Common myeloid progenitor, CD34-positive (primary cell): ENCODE measurements at places on chromosomes 6 and 20.
A peak's percentile ranks its signal among the peaks of the same experiment; 100 is the strongest.

DNA sequence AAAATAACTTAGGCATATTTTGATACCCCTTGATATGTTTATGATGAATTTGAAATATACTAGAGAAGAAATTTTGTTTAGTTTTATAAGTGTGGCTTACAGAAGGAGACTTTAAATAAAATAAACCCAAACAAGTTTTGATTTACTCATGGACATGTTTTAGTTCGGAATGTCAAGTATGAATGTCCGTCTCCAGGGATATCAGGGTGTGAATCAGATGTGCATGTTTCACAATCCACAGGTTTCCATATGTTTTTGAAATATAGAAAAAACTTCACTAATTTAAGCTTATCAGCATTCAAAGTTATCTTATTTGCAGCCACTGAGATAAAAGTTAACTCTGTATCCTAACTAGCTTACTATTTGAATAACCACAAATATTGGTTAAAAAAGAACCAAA is 51.5 kb downstream of the PLCB1 start:
- H3K4me3 ChIP-seq: no peak overlapping the region
- no peak overlapping the region for H3K27ac ChIP-seq
- H3K36me3 ChIP-seq: no peaks in the 10 kb centered on the region

- H3K4me1 ChIP-seq: no peaks in the 10 kb centered on the region
- no peaks in the 10 kb centered on the region for H3K27me3 ChIP-seq
- no peak overlapping the region for H3K4me3 ChIP-seq
- H3K27ac ChIP-seq: no peak overlapping the region
- DNase-seq: peak; percentile 65
- no peaks in the 10 kb centered on the region for H3K36me3 ChIP-seq
These were observed 68.5 kb downstream of the BANF2 start for GRCh38 chr20:17768271-17768670.

DNA sequence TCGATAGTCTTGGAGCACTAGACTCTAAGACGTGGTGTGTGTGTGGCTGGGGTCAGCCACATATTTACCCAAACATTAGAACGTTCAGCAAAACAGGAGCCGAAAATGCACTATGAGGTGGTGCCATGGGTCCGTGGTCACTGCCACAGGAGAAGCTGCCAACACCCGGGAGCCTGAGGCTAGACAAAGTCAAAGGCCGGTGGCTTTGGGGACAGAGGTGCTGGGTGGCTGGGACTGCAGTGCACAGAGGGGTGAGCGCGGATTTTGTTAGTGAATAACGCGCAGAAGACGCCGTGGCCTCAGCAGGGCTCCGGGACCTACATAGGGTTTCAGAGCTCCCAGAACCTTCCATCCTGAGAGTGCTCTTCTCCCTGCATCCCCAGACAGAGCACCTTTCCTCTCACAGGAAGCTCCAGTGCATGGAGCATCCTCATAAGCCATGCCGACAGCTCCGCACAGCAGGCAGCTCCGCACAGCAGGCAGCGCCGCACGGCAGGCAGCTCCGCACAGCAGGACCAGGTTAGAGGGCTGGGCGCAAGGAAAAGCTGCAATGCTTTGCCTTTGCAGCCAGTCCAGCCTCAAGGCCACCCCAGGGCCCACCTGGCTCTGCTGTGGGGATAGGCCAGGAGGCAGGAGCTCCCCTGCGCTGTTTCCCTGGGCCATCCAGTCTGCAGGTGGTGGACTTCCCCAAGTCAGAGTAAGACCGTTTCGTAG is 304.1 kb downstream of the TAF4 start:
- H3K36me3 ChIP-seq: no peaks in the 10 kb centered on the region
- H3K27ac ChIP-seq: no peak overlapping the region
- no peak for DNase-seq
- no peak overlapping the region for H3K4me3 ChIP-seq
- no peaks in the 10 kb centered on the region for H3K4me1 ChIP-seq

DNA sequence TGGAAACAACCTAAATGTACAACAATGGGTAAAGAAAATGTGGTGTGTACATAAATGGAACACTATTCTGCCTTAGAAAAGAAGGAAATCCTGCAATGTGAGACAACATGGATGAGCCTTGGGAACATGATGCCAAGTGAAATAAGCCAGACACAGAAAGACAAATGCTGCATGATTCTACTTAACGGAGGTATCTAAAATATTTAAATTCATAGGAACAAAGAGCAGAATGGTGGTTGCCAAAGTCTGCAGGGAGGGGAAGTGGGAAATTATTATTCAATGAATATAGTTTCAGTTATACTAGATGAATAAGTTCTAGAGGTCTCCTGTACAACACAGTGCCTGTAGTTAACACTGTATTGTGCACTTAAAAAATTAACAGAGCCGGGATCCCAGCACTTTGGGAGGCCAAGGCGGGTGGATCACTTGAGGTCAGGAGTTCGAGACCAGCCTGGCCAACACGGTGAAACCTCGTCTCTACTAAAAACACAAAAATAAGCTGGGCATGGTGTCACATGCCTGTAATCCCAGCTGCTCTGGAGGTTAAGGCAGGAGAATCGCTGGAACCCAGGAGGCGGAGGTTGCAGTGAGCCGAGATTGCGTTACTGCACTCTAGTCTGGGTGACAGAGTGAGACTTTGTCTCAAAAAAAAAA is 71.4 kb upstream of the SNX9 start:
- no peak for DNase-seq
- no peak overlapping the region for H3K4me3 ChIP-seq
- no peaks in the 10 kb centered on the region for H3K36me3 ChIP-seq
- peaks cover 6% of the 10 kb centered on the region for H3K4me1 ChIP-seq
- no peak overlapping the region for H3K27ac ChIP-seq
- peaks cover 2% of the 10 kb centered on the region for H3K27me3 ChIP-seq

DNA sequence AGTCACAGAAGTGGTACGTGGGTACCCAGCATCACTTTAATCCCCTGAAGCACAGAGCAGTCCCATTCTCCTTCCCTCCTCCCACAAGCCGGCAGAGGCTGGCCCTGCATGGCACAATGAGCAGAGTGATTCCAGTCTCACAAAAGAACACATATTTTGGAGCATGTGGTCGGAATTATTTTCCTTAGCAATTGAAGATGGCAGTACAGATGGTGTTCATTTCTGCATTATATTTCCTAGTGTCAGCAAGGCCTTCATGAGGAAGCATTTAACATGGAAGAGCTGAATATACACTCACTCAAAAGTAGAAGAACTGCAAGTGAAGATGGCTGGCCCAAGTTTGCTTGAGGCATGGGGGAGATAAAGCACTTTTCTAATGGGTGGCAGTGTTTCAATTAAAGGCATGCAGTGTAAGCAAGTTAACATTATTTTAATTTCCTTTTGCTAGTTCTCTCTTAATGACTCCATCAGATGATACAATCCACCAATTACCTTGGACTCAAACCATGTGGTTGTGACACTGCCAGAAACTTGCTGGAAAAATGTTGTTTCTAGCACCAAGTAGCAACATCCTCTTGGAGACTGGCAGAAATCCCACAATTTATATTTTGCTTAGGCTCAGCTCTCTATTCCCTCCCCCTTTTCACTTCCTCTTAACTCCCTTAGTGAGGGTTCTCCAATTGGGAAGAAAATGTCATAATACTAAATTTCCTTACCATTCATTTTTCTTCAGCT is 74.4 kb downstream of the ARHGAP18 start:
- H3K4me1 ChIP-seq: no peaks in the 10 kb centered on the region
- H3K27me3 ChIP-seq: no peaks in the 10 kb centered on the region
- no peak for DNase-seq
- H3K4me3 ChIP-seq: no peak overlapping the region
- H3K27ac ChIP-seq: no peak overlapping the region
- H3K36me3 ChIP-seq: peaks cover 2% of the 10 kb centered on the region

DNA sequence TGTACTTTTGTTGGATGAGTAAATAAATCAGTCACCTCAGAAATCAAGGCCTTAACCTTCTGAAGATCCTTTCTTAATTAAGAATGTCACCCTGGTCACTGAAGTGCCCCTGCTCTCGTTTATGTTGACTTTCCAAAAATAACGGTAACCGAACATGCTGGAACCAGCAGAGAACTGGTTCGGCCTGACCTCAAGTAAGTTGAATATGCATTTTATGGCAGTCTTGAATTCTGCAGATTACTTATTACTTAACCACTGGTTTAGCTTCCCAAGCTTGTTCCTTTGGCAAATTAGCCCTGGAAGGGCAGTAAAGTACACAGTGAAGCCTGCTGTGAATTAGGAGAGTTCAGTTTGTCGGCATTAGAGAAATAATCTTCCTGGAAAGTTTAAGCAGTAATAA is 12.2 kb downstream of the MAPRE1 start:
- H3K4me3 ChIP-seq: no peak overlapping the region
- H3K36me3 ChIP-seq: peaks cover 58% of the 10 kb centered on the region
- peaks cover 14% of the 10 kb centered on the region for H3K4me1 ChIP-seq
- DNase-seq: no peak

DNA sequence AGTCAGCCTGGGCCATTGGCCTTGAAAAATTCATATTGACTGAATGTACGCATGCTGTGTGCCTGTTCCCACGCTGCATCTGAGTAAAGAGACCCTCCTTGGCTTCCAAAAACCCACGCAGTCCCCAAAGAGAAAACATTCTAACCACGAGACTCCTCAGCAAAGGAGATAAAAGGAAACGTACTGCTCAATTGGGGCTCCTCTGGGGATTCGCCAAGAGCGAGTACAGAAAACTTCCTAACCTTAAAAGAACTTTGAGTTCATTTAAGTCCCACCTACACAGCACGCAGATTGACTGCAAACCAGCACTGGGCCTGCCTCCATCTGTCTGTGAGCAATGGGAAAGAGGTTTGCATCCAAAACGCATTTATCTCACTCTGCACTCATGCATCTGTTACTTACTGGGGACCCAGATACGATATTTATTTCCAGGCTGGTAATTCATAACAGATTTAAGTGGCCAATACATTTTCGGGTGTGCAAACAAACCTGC is 505.9 kb upstream of the CHD6 start:
- no peak overlapping the region for H3K4me3 ChIP-seq
- no peak overlapping the region for H3K27ac ChIP-seq
- H3K27me3 ChIP-seq: no peaks in the 10 kb centered on the region
- H3K4me1 ChIP-seq: no peaks in the 10 kb centered on the region

DNA sequence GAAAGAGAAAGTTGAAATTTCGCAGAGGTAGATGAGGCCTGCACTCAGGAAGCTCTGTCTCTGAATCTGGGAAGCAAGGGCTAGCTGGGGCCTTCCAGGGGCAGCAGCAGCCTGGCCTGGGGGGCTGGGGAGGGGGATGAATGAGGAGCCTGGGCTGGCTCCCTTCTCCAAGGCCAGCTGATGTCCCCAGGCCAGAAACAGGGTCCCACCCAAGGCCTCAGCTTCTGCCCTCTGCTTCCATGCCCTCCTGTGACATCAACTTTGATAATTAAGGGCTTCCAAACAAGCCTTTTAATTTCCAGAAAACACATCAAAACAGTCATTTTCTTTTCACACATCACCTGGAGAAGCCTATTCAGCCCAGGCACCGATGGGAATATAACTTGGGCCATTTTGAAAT is 15.4 kb downstream of the TFAP2A start:
- H3K4me3 ChIP-seq: no peak overlapping the region
- DNase-seq: no peak
- H3K36me3 ChIP-seq: no peaks in the 10 kb centered on the region

DNA sequence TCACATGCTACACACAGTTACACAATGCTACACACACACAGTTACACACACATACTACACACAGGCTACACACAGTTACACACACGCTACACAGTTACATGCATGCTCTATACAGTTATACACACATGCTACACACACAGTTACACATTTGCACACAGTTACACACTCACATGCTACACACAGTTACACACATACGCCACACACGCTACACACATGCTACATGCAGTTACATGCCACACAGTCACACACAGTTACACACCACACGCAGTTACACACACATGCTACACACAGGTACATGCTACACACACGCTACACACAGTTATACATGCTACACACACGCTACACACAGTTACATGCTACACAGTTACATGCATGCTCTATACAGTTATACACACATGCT is 15.6 kb downstream of the MYT1 start:
- DNase-seq: no peak
- H3K27ac ChIP-seq: no peak overlapping the region
- no peaks in the 10 kb centered on the region for H3K36me3 ChIP-seq
- H3K4me3 ChIP-seq: no peak overlapping the region
- no peaks in the 10 kb centered on the region for H3K27me3 ChIP-seq
- no peaks in the 10 kb centered on the region for H3K4me1 ChIP-seq

GRCh38 chr6:54094786-54095185 is 16.5 kb upstream of the MLIP start:
- no peak overlapping the region for H3K4me3 ChIP-seq
- H3K27me3 ChIP-seq: no peaks in the 10 kb centered on the region
- no peak for DNase-seq
- H3K36me3 ChIP-seq: no peaks in the 10 kb centered on the region
- no peak overlapping the region for H3K27ac ChIP-seq

DNA sequence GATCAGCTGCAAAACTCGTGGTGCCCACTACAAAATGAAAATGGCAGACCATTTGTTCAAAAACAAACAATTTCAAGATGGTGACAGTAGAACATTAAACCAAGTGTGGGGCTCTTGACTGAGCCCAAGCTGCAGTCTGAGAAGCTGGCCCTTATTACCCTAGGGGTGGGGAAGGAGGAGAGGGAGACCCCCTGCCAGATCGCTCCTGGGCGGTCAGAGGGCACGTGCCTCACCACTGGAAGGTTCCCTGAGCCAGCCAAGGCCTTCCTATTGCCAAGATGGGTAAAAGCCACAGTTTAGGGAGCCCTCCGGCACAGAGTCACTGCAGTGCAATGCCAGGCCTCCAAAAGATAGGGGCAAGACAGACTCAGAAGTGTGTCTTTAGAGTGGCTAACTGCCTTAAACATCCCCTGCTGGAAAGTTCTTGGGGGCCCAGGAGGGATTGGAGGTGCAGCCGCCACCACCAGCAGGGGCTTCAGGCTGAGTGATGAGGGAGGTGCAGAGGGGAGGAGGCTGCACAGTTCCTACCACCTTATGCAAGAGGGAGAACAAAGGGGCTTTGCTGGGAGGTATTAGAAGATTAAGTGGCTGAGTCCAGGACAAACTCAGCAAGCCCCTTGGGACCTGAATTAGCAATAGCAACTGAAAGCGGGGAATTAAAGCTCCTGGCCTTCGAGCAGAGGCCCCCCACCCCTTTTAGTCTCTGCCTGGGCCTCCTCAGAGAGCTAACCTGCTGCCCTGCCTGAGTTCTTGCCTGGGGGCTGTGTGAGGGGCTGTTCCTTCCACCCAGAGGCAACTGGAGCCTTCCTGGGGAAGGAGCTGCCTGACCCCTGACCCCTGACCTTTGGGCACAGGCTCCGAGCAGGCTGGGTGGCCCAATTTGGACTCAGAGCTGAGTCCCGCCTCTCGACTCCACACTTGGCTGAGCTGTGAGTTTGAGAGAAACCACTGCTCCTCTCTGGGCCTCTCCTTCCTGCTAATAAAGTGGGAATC is 88.4 kb downstream of the VEGFA start:
- no peaks in the 10 kb centered on the region for H3K4me1 ChIP-seq
- DNase-seq: no peak
- no peak overlapping the region for H3K4me3 ChIP-seq
- no peaks in the 10 kb centered on the region for H3K27me3 ChIP-seq
- no peak overlapping the region for H3K27ac ChIP-seq

DNA sequence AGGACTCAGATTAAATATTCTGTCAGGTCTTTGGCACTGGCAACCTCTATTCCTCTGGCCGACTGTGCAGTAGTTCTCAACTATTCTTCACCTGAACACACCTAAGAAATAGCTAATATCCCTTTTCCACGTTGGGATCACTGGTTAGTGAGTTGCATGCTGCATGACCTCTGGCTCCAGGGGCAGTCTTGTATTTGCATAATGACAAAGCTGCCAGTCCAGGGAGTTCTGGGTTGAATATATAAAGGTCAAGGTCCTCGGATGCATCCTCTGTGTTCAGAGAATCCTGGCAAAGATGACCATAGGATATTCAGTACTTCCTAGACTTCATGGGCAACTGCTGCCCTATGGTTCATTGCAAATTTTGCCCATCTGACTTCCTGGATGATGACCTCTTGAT is 131.2 kb downstream of the DNAH8 start:
- H3K4me1 ChIP-seq: no peaks in the 10 kb centered on the region
- no peaks in the 10 kb centered on the region for H3K36me3 ChIP-seq
- H3K27me3 ChIP-seq: peaks cover 3% of the 10 kb centered on the region
- no peak for DNase-seq
